Lower lobe of right lung (tissue), 2 donors: ENCODE measurements at places on chromosomes 2 and 18. TPM values are rescaled to one million over a fixed set of nuclear protein-coding genes. Genes with fewer than 3 reads are reported as not detected.

The CEP192 gene
- 29.1 TPM for total RNA-seq

DNA sequence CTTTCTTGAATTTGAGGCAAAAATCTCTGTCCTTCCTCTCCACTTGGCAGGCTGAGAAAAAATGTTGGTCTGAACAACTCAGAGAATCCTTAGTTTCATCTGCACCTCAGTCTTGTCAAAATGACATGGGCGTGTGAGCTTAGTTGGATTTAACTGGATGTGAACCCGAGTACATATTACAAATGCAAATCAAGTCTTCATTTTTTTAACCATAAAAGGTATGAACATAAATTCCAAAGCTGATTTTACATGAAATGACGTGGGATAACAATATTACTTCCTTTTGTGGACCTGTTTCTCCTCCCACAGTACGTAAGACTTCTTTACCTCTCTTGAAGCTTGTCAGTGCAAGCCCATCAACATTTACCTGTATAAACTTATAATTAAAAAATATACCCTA is 32.6 kb upstream of the RND3 start:
- no peak for DNase-seq

GRCh38 chr2:191369034-191369433 is 123.8 kb downstream of the MYO1B start:
- no peak for DNase-seq

The UGT1A7 gene
- total RNA-seq = not detected

The CRYGD gene
- not detected for total RNA-seq

- DNase-seq = no peak
Observed at GRCh38 chr2:238295144-238296112, 7.0 kb upstream of the PER2 start.

DNA sequence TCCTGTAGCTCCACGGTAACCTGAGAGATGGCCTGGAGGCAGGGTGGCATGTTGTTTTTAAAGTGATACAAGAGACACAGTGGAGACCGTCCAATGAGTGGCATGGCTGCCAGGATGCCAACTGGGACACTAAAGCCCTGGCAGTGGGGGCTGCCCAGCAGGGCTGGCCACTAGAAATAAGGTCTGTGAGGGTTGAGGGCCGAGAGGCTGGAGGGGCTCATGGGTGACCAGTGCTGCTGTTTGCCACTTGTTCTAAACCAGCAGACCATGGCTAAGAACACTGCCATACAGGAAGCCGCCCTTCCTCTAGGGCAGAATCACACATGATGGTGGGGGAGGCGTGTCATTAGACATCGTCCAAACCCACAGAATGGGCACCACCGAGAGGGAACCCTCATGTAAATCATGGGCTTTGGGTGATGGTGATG is 71.9 kb downstream of the ALPK2 start:
- DNase-seq = no peak

DNA sequence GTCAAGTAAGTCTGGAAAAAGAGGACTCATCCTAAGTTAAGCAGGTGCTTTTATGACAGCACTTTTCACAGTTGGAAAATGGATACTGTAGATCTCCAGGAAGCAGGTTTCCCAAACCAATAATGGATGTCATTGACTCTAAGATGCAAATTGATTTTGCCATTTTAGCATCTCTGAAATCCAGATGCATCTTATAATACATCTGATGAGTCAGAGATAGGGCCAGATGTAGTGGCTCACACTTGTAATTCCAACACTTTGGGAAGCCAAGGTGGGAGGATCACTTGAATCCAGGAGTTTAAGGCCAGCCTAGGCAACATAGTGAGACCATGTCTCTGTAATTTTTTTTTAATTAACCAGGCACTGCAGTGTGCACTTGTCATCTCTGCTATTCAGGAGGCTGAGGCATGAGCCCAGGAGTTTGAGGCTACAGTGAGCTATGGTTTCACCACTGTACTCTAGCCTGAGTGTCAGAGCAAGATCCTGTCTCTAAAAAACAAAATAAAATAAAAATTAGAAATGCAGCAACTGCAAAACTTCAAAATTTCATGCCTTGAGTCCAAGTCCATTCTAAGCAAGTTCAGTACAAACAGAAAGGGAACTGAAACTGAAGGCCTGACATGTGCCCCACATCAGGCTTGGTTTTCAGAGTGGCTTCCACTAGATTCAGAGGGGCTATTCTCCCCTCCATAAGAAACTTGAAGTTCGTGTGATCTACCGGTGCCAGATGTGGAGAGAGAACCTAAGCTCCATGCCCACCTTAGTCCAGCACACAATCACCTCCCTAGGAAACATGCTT is 267.8 kb upstream of the NCKAP5 start:
- DNase-seq = no peak

The SIX3 gene
- total RNA-seq = not detected

The ZNF521 gene
- 12.7 TPM for total RNA-seq

- DNase-seq = no peak
Observed at GRCh38 chr2:132701810-132702209, 31.8 kb upstream of the LYPD1 start.

DNA sequence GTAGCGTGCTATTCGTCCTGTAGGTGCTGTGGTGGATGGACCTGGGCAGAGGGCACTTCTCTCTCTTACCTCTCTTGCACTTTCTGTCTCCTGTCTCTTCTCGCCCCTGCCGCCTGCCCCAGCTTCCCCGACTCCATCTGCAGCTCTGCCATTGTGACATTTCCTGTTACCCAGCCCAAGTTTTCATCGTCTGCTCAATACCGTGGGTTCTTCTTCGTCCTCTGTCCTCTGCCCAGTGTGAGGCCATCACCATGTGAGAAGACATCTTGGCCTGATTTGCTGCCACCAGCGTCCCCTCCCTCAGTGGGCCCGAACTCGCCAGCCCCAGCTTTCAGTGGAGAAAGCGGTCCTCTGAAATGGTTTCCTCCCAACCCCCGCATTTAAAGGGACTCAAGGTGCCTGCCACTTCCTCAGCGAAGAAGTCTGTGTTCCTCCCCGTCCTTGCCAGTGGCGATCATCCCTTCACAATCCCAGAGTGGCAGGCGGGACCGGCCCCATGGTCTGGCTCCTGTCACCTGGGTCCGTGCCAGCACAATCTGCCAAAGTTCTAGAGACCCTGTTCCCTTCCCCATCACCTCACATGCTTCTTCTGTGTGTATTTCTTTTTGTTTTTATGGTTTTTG is 18.0 kb downstream of the TGOLN2 start:
- no peak for DNase-seq

The HTR2B gene
- total RNA-seq = 0.65 TPM

The CPLX4 gene
- not detected for total RNA-seq

GRCh38 chr2:156305121-156305520 is 27.4 kb downstream of the NR4A2 start:
- no peak for DNase-seq

GRCh38 chr2:17680119-17680518 is 73.5 kb downstream of the SMC6 start:
- DNase-seq = no peak

GRCh38 chr2:150878356-150878755 is 383.3 kb downstream of the RBM43 start:
- no peak for DNase-seq

GRCh38 chr2:27929916-27930486 is 39.5 kb downstream of the BABAM2 start:
- no peak for DNase-seq

- DNase-seq = no peak
Observed at GRCh38 chr18:2135309-2135708, 436.0 kb downstream of the METTL4 start.

The RNF103 gene
- total RNA-seq = 23.3 TPM

The UGT1A10 gene
- total RNA-seq = not detected

The SLC4A3 gene
- 1.0 TPM for total RNA-seq

- DNase-seq = no peak
Observed at GRCh38 chr2:30382995-30383394, 64.1 kb upstream of the LCLAT1 start.

GRCh38 chr2:223735659-223736244 is 101.6 kb downstream of the AP1S3 start:
- no peak for DNase-seq

The SPP2 gene
- total RNA-seq = not detected

DNA sequence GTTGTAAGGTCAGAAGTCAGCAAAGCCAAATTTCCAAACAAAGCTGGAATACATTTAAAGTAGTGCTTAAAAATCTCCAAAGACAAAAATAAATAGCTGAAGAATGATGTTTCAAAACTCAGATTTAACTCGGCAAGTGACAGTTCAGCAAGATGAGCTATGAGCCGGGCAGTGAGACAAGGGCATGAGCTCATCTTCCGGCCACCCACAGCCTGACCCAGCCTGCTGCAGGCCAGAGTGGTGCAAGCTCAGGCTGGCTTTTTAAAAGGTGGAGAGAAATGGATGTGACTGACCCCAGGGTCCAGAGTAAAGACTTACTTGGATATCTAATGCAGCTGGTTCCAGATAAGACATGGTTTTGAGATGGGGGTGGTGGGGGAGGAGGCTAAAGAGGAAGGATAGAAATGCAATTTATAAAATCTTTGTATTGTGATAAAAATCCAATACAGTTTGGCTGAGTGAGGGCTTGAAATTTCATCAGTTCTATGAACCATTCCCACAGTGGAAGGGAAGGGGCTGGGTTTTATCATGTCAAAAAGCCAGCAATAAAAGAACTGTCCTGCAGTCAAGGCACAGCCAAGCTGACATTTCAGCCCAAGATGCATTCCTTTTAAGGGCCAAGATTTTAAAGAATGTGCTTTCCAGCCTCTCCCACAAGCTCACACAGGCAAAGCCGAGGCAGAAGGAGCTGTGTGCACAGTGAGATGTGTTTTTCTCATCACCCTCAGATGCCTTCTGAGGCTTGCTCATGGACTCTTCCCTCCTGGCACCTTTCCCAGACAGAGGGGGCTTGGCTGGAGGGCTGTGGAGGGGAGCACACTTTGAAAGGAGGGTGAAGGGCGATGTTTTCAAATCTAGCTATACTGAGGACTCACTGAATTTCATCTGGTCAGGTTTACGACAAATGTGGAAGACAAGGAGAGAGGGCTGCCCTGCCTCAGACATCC is 97.9 kb upstream of the KLHL29 start:
- no peak for DNase-seq
